ENCODE measurements at places on chromosomes 1 and 21. TPM values are rescaled to one million over a fixed set of nuclear protein-coding genes. Genes with fewer than 3 reads are reported as not detected.

DNA sequence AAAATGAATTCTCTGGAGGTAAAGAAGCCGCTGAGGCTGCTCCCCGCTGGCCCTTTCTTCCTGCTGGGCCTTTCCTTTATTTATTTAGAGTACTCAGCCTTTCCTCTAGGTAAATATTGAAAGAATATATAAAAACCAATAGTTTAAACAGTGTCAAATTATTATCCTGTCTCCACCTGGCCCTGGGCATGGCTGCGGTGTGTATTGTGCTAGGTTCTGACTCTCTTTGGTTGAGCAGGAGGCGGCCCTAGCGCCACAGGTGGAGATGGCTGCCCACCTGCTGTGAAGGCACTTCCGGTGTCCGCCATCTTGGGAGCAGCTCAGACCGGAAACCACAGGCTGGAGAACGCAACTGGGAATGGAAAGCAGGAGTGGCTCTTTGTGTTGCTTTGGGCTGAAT, 29.0 kb upstream of the CLDN14 start:
- DNase-seq, result no peak

- DNase-seq, result no peak
Measured at GRCh38 chr1:56331207-56331891, 248.0 kb downstream of the PLPP3 start.

GRCh38 chr1:149936992-149937705, 470 bp upstream of the MTMR11 start:
- no peak for DNase-seq

DNA sequence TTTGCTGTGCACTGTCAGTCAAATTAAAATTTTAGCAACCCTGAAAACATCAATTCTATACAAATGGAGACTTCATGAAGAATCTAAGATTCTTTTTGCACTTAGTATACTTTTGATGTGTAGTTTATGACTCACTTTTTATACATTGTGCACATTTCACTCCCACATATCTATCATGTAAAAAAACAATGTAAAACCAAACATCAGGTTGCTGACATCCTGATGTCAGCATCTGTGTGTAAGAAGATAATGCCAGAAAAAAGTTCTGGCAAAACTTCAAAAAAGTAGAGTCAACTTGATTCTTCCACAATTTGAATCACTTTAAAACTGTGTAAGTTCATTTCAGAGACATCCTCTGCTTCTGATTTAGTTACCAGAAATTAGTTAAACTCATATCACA, 115.7 kb downstream of the CENPF start:
- no peak for DNase-seq

SMCP gene
- not detected for total RNA-seq

PODN gene
- total RNA-seq, result 32.8 TPM

CA14 gene
- total RNA-seq, result 2.8 TPM

Measured in suprapubic skin (tissue), 4 donors.